ENCODE measurements at places on chromosomes 2 and 18.
A peak's percentile ranks its signal among the peaks of the same experiment; 100 is the strongest.

DNA sequence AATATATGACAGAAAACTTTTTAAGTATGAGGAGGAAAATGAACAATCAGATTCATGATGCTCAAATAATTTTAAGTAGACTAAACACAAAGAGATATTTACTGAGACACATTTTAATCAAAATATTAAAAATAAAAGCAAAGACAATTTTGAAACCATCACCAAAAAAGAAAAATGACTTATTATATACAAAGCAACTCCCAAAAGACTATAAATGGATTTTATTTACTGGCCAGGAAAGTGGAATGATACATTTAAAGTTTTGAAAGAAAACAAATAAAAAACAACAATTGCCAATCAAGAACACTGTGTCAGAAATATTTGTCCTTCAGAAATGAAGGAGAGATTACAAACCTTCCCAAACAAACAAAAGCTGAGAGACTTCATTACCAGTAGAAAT lies 968.5 kb upstream of the CELF4 start:
- DNase-seq, result no peak

DNA sequence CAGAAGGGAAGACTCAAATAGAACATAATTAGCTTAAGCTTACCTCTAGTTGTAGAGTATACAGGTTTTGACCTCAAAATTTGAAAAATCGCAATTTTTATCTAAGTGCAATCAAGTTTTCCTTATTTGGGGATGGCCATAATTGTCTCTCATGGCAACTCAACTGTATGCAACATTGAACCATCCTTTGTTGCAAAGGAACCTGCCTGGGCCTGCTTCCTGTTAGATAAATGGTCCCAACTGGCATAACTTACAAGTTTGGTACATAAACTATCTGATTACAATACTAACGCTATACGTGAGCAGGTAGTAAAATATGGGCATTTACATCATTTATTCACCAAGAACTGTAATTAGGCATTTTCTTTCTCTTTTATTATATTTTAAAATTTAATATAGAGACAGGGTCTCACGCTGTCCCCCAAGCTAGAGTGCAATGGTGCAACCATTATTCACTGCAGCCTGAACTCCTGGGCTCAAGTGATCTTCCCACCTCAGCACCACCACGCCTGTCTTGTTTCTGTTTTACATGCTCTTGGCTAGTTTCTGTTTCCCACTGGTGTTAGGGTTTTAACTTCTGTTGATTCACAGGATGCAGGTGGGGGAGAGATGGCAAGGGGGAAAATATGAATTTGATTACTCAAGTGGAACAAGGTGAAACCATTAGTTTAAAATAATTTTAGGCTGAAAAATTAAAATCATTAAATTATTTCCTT lies 55.3 kb upstream of the B3GNT2 start:
- no peak for DNase-seq

DNA sequence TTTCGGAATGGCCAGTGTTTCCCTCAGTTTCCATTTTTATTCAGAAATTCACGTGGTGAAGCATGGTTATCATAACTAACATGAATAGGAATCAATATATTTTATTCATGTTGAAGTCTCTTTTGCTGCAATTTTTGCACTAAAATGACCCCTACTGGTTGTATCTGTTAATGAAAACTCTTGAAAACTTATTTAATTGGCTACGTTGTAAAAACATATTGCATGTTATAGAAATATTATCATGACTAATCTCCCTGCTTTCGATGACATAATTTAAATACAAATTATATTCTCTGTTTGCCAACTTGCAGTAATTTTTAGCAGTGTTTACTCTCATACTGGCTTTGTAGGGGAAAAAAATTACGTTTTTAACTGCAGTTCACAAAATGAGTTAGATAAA lies 3.5 kb downstream of the CRIM1 start:
- DNase-seq, result no peak

- peak; percentile 62 for DNase-seq
Measured at GRCh38 chr18:78875016-78875777, 104.4 kb upstream of the SALL3 start.

DNA sequence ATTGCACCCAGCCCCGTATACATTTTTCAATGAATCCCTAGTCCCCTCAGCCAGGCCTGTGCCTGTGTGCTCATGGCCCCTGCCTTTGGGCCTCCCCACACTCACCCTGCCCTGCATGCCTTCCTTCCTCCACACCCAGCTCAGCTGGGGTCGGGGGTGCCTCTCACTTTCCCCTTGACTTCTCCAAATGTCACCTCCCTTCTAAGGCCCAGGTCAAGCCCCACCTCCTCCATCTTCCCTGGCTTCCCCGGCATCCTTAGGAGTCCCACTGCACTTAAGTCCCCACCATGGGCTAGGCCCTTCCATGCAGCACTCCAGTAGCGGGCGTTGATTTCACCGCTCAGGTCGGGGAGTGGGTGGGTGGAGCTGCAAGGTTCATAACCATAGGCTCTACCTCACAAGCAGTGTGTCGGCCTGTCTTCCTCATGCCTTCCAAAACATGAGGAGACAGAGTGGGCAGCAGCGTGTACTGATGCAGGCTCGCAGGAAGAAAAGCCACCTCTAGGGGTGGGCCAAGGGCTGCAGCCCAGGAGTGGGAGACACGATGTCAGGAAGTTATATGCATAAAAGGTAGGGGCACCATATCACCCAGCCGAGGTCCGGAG lies 47.7 kb downstream of the DNMT3A start:
- no peak for DNase-seq

- DNase-seq, result no peak
Measured at GRCh38 chr2:143176606-143177005, 47.4 kb downstream of the ARHGAP15 start.

- no peak for DNase-seq
Measured at GRCh38 chr2:100621371-100621951, 58.7 kb downstream of the PDCL3 start.

DNA sequence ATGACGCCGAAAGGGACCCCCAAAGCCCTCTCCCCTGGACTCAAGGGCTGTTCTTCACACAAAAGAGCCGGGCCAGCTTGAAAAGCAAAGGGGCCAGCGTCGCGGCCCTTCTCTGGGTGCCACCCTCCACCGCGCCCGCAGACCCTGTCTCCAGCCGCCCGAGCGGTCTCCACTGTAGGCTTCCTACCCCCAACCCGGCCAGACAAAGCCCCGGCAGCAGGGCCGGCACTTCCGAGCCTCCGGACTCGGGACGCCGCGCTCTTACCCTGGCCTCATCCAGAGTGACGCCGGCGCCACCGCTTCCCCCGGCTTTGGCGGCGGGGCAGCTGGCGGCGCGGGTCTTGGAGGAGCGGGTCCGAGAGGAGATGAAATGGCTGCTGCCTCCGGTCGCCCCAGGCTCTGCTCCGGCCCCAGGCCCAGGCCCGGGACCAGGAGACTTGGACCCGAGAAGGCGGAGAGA lies 603 bp downstream of the ATAD2B start:
- peak; percentile 65 for DNase-seq

DNA sequence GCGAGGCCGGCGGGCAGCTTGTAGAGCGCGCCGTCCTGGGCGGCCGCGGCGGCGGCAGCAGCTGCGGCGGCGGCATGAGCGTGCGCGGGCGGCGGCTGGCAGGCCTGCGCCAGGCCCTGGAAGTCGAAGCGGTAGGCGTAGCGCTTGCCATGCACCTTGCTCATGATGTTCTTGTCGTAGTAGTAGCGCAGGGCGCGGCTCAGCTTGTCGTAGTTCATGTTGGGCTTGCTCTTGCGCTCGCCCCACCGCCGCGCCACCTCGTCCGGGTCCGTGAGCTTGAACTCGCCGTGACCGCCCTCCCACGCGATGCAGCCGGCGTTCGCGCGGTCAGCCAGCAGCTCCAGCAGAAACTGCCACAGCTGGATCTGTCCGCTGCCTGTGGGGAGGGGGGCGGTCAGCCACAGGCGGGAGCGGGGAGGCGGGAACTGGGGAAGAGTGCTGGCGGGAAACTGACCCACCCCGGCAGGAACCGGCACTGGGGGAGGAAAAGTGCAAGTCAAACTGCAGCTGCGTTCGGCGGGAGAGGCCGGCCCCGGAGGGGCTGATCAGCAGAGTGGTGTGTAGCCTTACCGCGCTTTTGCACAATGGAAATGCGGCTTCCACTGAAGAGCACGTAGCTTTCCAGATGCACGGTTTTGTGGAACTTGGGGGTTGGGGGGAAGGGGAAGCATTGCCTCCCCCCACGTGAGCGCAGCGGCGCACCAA lies 3.0 kb downstream of the FEV start:
- no peak for DNase-seq

DNA sequence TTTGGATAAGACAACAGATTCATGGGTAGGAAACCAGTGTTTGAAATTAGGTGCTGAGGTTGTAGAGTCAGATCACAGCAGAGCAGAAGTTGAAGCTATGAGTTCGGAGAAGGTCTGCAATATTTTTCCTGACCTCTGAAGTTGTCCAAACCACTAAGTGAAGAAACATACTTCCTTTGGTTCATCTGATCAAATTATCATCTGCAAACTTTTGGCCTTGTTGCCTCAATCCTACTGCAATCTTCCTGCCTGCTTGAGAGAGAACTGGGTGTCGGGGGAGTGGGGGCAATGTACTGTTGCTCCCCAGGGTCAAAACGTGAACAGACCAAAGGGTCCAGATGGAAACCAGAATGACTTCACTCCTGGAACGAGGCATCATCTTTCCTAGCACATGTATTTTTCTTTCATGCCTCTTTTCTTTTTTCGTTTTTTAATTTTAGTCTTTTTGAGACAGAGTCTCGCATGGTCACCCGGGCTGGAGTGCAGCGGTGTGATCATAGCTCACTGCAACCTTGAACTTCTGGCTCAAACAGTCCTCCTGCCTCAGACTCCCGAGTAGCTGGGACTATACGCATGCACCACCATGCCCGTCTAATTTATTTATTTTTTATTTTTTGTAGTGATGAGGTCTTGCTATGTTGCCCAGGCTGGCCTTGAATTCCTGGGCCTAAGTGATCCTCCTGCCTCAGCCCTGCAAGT lies 42.7 kb downstream of the RAB31 start:
- no peak for DNase-seq

- DNase-seq, result no peak
Measured at GRCh38 chr2:58194458-58194857, 46.7 kb downstream of the FANCL start.

DNA sequence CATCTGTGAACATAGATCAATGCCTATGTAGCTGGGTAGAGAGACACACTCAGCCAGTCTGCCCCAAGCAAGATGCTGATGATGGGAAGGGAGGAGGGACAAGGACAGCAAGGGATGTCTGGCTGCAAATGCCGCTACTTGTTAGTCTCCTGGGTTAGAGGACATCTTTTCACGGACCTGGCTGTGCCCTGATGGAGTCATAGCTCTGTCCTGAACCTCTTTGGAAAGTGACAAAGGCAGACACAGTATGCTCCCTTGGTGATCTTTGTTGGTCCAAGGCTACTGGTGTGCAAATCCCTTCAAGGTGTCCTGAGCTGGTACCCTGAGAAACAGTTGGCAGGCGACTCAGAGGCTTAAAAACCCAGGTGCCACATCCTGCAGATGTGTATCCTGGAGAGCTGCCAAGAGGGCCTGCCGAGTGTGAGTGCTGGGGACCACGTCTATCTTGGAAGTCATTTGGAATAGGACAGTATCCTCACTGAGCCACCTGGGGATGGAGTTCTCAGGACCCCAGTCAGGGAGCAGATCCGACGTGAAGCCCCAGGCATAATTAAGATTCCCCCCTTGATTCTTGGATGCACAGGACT lies 10.8 kb downstream of the FOSL2 start:
- no peak for DNase-seq

- peak; percentile 21 for DNase-seq
Measured at GRCh38 chr2:225434014-225434413, 34.5 kb downstream of the NYAP2 start.

- DNase-seq, result no peak
Measured at GRCh38 chr2:220946552-220946951, 625.6 kb downstream of the EPHA4 start.

- no peak for DNase-seq
Measured at GRCh38 chr2:209663656-209664055, 108.0 kb upstream of the UNC80 start.

- DNase-seq, result peak; percentile 93
Measured at GRCh38 chr2:199985625-199986207, 30.3 kb downstream of the MAIP1 start.

DNA sequence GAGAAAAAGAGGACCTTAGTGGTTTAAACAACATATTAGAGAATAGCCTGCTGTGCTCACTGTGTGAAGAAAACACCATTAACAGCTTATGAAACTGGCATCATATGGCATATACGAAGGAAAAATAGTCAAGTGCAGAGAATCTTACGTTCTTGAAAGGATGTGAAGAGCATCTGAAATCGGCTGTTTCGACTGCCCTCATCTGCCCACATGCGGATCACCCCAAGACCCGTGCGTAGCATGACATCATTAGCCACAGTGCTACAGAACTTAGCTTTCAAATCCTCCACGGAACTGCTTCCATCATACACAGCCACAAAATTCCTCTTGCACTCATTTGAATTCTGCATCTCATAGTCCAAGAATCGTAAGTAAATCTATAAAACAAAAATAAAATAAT lies 84.3 kb downstream of the NETO1 start:
- DNase-seq, result no peak

DNA sequence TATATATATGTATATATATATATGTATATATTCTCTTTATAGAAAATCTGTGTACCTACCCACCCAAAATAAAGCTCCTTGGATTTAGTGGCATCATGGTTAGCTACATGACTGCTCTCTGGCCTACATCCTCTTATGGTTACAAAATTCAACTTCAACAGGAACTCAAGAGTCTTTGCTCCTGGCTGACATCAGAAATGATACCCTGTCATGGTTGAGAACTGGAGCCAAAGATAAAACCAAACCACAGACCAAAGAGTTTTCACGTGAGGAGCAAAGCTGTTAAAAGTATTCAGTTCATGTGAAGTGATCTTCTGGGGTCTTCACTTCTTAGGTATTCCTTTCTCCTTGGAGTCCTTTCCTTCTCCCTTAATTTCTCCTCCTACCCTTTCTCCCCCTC lies 476.3 kb downstream of the SOX11 start:
- no peak for DNase-seq

DNA sequence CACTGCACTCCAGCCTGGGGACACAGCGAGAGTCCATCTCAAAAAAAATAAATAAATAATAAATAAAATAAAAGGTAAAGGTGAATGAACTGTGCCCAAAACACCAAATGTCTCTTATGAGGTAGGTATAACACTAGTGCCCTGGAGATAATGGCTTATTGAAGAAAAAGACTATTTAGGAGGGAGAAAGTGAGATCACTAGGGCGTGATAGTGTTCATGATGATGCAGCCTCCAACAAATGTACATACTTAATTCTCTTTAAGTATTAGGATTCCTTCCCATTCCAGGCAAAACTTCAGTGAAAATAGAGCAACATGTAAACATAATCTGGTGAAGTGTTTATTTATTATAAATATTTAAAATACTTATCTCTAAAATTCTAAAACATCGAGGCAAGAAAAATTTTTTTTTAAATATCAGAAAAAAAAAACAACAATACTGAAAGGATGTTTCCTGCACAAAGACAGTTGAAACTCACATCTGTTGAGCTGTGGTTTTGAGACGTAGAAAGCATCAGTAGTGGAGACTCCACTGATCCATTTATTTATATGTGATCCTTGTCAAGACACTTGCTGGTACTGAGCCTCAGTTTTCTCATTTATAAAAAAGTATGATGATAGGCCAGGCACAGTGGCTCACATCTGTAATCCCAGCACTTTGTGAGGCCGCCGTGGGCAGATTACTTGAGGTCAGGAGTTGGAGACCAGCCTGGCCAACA lies 183.3 kb downstream of the LRP1B start:
- DNase-seq, result no peak

- DNase-seq, result no peak
Measured at GRCh38 chr2:109349503-109350465, 220.8 kb downstream of the SH3RF3 start.

GRCh38 chr18:54359233-54359632 lies 1.5 kb downstream of the C18orf54 start:
- no peak for DNase-seq

GRCh38 chr2:35125871-35126270 lies 1229.7 kb upstream of the CRIM1 start:
- DNase-seq, result no peak

- DNase-seq, result no peak
Measured at GRCh38 chr2:144507441-144508171, 12.3 kb downstream of the ZEB2 start.
